ENCODE measurements at places on chromosomes 12 and 14.

DNA sequence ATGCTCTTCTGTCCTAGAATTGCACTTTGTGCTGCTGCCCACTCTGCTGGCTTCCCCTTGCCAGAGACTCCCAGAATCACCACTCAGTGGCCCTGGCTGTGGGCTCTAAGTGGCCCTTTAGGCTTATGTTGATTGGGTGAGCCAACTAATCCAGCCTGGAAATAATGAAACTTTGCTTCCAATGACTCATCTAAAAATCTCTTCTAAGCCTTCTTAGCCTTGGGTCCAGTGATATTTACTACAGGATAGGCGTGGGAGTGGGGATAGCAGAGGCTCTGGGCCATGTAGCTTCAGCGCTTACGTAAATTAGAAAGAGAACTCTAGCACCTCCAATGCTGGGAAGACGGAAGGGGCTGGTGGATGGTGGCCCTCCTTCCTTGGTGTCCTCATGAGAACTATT lies 137.9 kb downstream of the TTC8 start:
- no peaks in the 10 kb centered on the region for H3K27me3 ChIP-seq
- H3K4me1 ChIP-seq, result no peaks in the 10 kb centered on the region
- H3K4me3 ChIP-seq, result no peak overlapping the region
- H3K27ac ChIP-seq, result no peak overlapping the region

DNA sequence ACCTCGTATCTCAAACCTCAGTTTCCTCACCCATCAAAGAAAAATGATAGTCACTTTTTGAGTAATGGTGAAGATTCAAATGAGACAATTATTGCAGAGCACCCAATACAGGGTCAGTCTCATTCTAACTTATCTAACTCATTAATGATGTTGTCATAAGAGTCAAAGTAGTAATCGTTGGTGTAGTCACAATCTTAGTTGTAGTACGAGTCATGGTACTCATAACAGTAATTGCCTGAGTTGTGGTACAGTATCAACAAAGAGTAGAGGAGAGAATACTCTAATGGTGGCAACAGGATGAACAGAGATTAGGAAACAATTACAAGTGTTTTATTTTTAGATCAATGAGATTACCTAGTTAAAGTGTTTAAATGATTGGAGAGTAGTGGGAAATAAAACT lies 93.6 kb upstream of the TMTC2 start:
- no peaks in the 10 kb centered on the region for H3K4me1 ChIP-seq
- no peaks in the 10 kb centered on the region for H3K27me3 ChIP-seq
- no peaks in the 10 kb centered on the region for H3K36me3 ChIP-seq
- no peak overlapping the region for H3K4me3 ChIP-seq

- H3K27ac ChIP-seq, result no peak overlapping the region
- no peaks in the 10 kb centered on the region for H3K4me1 ChIP-seq
- DNase-seq, result no peak
- H3K4me3 ChIP-seq, result no peak overlapping the region
- no peaks in the 10 kb centered on the region for H3K27me3 ChIP-seq
Measured at GRCh38 chr12:71551529-71551928, 111.9 kb downstream of the LGR5 start.

GRCh38 chr12:12357719-12358461 lies 1.0 kb downstream of the BORCS5 start:
- DNase-seq, result no peak
- peaks cover 2% of the 10 kb centered on the region for H3K36me3 ChIP-seq
- H3K4me3 ChIP-seq, result peak overlapping the region; percentile 41
- H3K4me1 ChIP-seq, result peaks cover 26% of the 10 kb centered on the region

DNA sequence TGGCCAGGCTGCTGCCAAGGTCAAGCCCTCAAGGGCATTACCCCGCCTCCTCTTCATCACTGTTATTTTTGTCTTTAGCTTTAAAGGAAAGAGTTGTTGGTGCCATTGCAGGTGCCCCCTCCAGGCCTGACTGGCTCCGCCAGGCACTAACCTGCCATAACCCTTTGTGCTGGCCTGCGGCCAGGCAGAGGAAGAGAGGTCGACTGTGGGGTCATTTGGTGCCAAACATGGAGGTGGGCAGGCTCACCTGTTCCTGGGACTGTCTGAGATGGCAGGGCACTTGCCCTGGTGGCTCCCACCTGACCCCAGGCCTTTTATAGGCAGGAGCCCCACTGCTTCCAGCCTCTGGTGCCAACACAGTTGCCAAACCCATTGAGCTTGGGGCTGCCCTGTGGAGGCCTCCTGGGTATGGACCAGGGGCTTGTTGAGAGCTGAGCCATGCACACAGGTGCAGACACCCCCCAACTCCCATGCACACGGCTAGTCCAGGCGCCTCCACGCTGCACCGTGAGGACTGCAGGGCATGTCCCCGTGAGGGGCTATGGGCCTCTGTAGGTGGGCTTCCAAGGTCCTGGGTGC lies 29.4 kb upstream of the PLD4 start:
- H3K27ac ChIP-seq, result no peak overlapping the region
- no peaks in the 10 kb centered on the region for H3K36me3 ChIP-seq
- no peaks in the 10 kb centered on the region for H3K27me3 ChIP-seq
- H3K4me3 ChIP-seq, result no peak overlapping the region
- no peak for DNase-seq
- H3K4me1 ChIP-seq, result no peaks in the 10 kb centered on the region

DNA sequence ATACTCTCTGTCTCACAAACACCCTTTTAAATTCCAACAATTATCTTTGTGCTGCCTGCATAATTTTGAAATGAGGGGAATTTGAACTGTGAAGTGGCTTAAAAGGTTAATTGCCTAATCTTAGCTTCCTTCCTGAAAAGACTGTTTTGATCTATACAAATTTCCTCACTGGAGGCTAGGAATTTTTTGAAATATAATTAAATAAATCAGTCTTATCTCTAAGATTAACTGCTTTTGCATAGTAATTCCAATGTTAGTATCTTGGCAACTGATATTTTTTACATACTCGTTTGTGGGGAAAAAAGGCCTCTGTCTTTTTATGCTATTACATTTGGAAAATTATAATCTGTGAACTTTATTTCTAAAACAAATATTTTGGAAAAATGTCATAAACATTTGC lies 498.5 kb downstream of the TMTC2 start:
- no peak overlapping the region for H3K27ac ChIP-seq
- no peak overlapping the region for H3K4me3 ChIP-seq
- no peak for DNase-seq
- no peaks in the 10 kb centered on the region for H3K36me3 ChIP-seq
- no peaks in the 10 kb centered on the region for H3K27me3 ChIP-seq
- H3K4me1 ChIP-seq, result no peaks in the 10 kb centered on the region

DNA sequence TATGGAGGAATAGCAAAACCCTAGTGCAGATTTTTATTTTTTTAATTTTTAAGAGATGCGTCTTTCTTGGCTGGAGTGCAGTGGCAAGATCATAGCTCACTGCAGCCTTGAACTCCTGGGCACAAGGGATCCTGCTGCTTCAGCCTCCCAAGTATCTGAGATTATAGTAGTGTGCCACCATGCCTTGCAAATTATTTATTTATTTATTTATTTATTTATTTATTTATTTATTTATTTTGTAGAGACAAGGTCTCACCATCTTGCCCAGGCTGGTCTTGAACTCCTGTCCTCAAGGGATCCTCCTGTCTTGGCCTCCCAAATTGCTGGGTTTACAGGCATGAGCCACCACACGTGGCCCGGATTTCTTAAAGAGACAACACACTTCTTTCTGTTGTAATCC lies 1158.8 kb downstream of the AACS start:
- DNase-seq, result no peak
- H3K4me1 ChIP-seq, result no peaks in the 10 kb centered on the region
- no peaks in the 10 kb centered on the region for H3K36me3 ChIP-seq
- no peaks in the 10 kb centered on the region for H3K27me3 ChIP-seq

DNA sequence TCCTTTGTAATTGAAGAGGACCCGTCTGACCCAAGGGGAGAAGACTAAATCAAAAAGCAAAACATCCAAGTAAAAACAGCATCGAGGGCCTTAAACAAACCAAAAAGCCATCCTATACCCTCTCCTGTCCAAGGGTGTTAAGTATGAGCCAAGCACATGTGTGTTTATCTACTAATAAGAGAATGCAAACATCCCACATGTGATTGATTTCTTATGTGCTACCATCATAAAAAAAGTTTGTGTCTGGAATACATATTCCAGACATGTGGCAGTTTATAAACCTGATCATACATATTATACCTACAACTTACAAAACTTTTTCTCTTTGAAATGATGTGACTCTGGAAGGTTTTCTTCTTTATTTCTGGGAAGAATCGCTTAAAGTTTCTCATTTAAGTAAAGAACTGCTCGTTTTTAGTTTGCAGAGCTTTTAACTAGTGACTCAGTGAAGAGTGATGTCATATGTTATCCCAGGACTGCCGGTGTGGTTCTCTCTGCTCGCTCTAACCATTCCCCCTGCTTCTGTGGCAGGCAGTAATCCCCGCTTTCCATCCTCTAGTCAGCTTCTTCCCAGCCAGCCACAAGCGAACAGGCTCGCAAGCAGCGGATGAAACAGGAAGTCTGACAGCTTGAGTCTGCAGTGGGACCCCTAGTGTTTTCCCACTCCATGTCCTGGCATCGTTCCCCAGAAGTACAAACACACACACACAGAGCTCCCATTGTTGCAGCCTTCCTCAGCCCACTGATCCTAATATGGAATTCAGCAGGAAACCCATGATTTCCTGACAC lies 431 bp upstream of the RHOJ start:
- H3K27me3 ChIP-seq, result peaks cover 8% of the 10 kb centered on the region
- DNase-seq, result no peak
- no peaks in the 10 kb centered on the region for H3K36me3 ChIP-seq
- no peaks in the 10 kb centered on the region for H3K4me1 ChIP-seq
- no peak overlapping the region for H3K4me3 ChIP-seq

DNA sequence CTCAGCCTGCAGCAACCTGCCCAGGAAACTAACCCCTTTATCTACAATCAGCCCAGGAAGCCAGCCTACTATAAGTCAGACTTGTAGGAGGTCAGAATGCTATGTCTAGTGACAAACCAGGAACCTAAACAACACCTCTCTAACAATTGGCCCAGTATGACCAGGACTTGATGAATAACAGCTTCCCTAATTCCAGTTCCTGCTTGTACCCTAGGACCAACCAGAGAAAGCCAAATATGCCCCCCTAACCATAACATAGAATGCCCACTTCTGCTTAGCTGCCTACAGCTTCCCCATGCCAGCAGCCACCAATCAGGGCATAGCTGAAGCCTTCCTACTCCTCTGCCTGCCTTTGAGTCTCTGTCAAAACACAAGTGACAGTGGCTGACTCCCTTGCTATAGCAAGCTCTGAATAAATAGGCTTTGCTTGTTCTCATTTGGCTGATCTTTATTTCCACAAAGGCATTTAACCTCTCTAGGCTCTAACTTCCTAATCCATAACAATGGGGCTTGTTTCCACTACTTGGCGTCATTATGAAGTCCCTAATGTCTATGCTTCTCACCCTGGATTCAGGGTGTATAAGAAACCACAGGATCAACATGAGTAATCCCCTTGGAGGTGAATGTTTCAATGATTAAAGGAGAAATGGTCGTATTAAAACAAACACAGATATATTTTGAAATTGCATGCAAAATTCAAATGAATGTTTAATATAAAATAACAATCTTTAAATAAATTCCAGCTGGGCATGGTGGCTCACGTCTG lies 220.2 kb downstream of the ANO6 start:
- peaks cover 12% of the 10 kb centered on the region for H3K36me3 ChIP-seq
- no peak overlapping the region for H3K27ac ChIP-seq
- no peaks in the 10 kb centered on the region for H3K4me1 ChIP-seq
- H3K27me3 ChIP-seq, result no peaks in the 10 kb centered on the region

DNA sequence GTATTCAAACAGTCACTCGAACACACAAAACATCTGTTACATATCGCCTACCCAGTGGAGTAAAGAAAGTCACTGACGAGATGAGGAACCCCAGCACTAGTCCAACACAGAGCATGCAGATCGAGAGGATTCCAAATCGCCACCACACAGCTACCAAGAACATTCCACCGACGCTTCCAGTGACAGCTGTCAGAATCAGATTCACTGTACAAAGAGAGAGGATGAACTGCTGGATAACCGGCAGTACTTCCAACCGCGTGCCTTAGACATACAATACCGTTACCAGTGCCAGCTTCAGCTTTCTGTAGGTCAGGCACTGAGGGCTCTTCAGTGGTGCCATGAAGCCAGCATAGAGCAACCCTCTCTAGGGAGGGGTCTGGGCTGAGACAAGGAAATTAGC lies 34.5 kb downstream of the TM7SF3 start:
- H3K4me3 ChIP-seq, result no peak overlapping the region
- H3K4me1 ChIP-seq, result no peaks in the 10 kb centered on the region
- DNase-seq, result no peak
- peaks cover 85% of the 10 kb centered on the region for H3K36me3 ChIP-seq

DNA sequence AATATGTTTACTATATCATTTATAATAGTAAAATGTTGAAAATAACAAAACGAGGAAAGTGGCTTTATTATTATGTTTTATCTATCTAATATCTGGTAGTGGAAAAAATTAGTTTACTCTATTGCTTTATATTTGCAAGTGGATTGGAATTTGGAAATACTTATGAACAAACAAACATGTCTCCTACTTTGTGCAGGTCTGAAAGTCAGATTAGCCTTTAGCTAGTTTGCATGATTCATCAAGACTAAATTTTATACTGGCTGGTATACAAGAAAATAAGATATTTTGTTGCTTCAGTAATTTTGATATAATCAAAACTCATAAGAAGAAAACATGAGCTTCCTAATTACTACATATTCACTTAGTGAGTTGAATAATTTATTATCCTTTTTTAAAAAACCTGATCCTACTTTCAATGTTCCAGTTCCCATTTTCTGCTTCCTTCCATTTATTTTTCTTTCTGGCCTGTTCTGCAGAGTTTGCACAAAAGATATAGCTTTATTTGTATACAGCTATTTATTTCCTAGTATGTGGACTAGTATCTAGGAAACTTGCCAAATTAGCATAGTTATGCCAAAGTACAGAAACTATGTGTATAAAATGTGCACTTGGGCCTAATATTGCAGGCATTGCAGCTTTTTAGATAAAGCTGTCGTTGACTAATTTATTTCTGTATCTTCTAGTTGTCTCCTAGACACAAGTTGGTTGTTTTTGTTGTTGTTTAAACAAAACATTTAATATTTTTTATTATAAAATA lies 122.0 kb downstream of the AKAP6 start:
- no peaks in the 10 kb centered on the region for H3K36me3 ChIP-seq
- no peak overlapping the region for H3K4me3 ChIP-seq
- H3K4me1 ChIP-seq, result no peaks in the 10 kb centered on the region
- DNase-seq, result no peak
- no peak overlapping the region for H3K27ac ChIP-seq
- no peaks in the 10 kb centered on the region for H3K27me3 ChIP-seq

GRCh38 chr12:82605115-82605514 lies 81.6 kb upstream of the TMTC2 start:
- no peak overlapping the region for H3K27ac ChIP-seq
- no peaks in the 10 kb centered on the region for H3K36me3 ChIP-seq
- no peaks in the 10 kb centered on the region for H3K27me3 ChIP-seq
- no peak for DNase-seq
- H3K4me1 ChIP-seq, result no peaks in the 10 kb centered on the region
- H3K4me3 ChIP-seq, result no peak overlapping the region

- no peaks in the 10 kb centered on the region for H3K4me1 ChIP-seq
- H3K27me3 ChIP-seq, result no peaks in the 10 kb centered on the region
- H3K36me3 ChIP-seq, result no peaks in the 10 kb centered on the region
Measured at GRCh38 chr12:74241341-74241740, 296.3 kb upstream of the ATXN7L3B start.

- no peaks in the 10 kb centered on the region for H3K36me3 ChIP-seq
- no peaks in the 10 kb centered on the region for H3K27me3 ChIP-seq
- no peaks in the 10 kb centered on the region for H3K4me1 ChIP-seq
- DNase-seq, result no peak
Measured at GRCh38 chr12:57145460-57146059, 1.9 kb downstream of the LRP1-AS start.
